ENCODE measurements at places on chromosomes 16 and 17. TPM values are rescaled to one million over a fixed set of nuclear protein-coding genes. Genes with fewer than 3 reads are reported as not detected.

DNA sequence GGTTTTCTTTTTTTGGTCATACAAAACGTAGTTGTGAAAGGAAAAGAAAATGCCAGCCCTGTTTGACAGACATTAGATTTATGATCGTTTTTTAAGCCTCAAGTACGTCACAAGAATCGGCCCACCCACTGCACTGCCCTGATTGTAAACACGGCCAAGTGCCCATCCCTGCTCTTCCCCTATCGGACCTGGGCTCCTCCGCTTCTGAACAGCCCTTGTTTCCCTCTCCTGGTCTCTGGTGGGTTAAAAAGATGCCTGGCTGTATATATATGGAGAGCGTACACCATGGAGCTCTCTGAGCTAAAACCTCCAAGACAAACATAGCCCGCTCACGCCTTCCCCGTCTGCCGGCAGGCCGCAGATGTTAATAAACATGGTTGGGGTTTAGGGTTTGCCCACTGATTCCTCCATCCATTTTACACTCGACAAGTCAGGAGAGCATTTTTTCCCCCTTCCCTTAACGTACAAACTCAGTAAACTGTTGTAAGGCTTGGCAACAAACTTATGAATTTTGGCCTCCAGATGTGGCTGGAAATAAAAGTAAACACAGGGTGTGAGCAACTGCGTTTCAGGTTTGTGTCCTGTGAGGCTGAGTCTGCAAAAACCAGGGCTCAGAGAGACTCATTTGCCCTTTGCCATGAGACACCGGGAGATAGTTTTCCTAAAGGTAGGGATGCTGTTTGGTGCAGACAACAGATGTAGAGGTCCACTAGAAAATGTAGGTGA, 325.9 kb downstream of the SOX9 start:
- H3K27ac ChIP-seq = no peak overlapping the region
- peaks cover 4% of the 10 kb centered on the region for H3K36me3 ChIP-seq
- no peak overlapping the region for H3K4me3 ChIP-seq
- peaks cover 29% of the 10 kb centered on the region for H3K4me1 ChIP-seq
- no peak for DNase-seq

PRPF8 gene
- total RNA-seq = 378 TPM

DNA sequence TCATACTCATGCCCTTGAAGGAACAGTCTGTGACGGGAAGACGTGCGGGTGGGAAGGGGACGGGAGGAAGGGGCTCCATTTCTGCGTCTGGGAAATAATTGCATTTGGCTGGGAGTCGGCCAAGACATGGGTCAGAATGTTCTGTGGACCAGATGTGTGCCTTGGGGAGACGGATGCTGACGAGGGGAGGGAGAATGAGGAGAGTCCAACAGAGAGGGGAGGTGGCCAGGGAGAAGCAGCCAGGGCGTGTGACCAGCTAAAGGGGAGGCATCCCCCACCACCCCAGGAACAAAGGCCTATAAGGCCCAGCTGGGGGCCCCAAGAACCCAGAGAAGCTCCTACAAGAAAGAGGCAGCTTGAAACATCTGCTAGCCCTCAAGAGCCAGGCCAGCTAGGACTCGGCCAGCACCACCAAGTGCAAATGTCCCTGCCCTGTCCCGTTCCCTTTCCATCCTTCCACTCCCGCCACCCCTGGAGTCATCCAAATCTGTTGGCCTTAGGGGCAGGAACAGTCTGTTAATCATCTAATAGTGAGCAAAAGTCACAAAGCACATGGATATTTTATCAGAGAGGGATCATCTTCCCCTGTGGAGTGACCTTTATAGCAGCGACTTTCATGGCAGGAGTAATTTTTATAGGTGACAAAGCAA, 42.5 kb upstream of the BCO1 start:
- DNase-seq = no peak
- H3K36me3 ChIP-seq = no peaks in the 10 kb centered on the region
- H3K4me3 ChIP-seq = no peak overlapping the region
- no peaks in the 10 kb centered on the region for H3K4me1 ChIP-seq

- H3K36me3 ChIP-seq = peaks cover 31% of the 10 kb centered on the region
- peaks cover 6% of the 10 kb centered on the region for H3K4me1 ChIP-seq
- no peak overlapping the region for H3K4me3 ChIP-seq
- H3K27me3 ChIP-seq = no peaks in the 10 kb centered on the region
- DNase-seq = no peak
Observed at GRCh38 chr16:29688172-29688571, 9.2 kb downstream of the QPRT start.

GRCh38 chr16:88357317-88358022, 25.3 kb upstream of the ZNF469 start:
- no peaks in the 10 kb centered on the region for H3K36me3 ChIP-seq
- no peak for DNase-seq
- H3K27me3 ChIP-seq = peaks cover 19% of the 10 kb centered on the region
- H3K4me1 ChIP-seq = no peaks in the 10 kb centered on the region

ZFP3 gene
- total RNA-seq = 1.3 TPM

- no peak for DNase-seq
- H3K36me3 ChIP-seq = no peaks in the 10 kb centered on the region
- no peaks in the 10 kb centered on the region for H3K4me1 ChIP-seq
Observed at GRCh38 chr16:10852948-10853347, 24.1 kb upstream of the CIITA start.

KRTAP1-5 gene
- total RNA-seq = not detected

- H3K36me3 ChIP-seq = peaks cover 10% of the 10 kb centered on the region
- peak; percentile 46 for DNase-seq
- H3K4me3 ChIP-seq = no peak overlapping the region
- peak overlapping the region; percentile 29 for H3K27ac ChIP-seq
- H3K27me3 ChIP-seq = no peaks in the 10 kb centered on the region
Observed at GRCh38 chr17:4980644-4981216, 6.7 kb downstream of the CAMTA2 start.

MYL4 gene
- 1.1 TPM for total RNA-seq

TBC1D16 gene
- total RNA-seq = 87.9 TPM

- no peaks in the 10 kb centered on the region for H3K4me1 ChIP-seq
- H3K4me3 ChIP-seq = no peak overlapping the region
- no peak for DNase-seq
Observed at GRCh38 chr17:4276514-4276913, 12.7 kb upstream of the ANKFY1 start.

TEKT5 gene
- total RNA-seq = 0.29 TPM

DNA sequence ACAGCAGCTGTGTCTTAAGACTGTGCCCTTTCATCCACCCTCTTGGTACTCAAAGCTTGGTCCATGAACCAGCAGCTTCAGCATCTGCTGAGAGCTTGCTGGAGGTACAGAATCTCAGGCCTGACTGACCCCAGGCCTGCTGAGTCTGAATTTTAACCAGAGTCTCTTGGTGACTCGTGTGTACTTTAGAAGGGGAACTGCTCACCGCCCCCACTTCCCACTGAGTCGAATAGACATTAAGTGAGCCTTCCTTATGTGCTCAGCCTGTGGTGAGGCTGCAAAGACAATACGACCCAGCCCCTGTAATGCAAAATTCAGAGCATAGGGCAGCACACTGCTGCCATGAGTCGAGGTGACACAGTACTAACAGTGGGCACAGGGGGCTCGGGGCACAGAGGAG, 662.8 kb downstream of the WWOX start:
- H3K4me3 ChIP-seq = no peak overlapping the region
- no peak overlapping the region for H3K27ac ChIP-seq
- H3K36me3 ChIP-seq = no peaks in the 10 kb centered on the region

CLEC10A gene
- total RNA-seq = not detected

- H3K36me3 ChIP-seq = peaks cover 12% of the 10 kb centered on the region
- no peak for DNase-seq
- H3K4me3 ChIP-seq = no peak overlapping the region
- H3K27me3 ChIP-seq = no peaks in the 10 kb centered on the region
- no peak overlapping the region for H3K27ac ChIP-seq
Observed at GRCh38 chr17:39678340-39679116, 9.3 kb downstream of the PGAP3 start.

AIPL1 gene
- total RNA-seq = not detected

CRYM gene
- total RNA-seq = 10.5 TPM

DNA sequence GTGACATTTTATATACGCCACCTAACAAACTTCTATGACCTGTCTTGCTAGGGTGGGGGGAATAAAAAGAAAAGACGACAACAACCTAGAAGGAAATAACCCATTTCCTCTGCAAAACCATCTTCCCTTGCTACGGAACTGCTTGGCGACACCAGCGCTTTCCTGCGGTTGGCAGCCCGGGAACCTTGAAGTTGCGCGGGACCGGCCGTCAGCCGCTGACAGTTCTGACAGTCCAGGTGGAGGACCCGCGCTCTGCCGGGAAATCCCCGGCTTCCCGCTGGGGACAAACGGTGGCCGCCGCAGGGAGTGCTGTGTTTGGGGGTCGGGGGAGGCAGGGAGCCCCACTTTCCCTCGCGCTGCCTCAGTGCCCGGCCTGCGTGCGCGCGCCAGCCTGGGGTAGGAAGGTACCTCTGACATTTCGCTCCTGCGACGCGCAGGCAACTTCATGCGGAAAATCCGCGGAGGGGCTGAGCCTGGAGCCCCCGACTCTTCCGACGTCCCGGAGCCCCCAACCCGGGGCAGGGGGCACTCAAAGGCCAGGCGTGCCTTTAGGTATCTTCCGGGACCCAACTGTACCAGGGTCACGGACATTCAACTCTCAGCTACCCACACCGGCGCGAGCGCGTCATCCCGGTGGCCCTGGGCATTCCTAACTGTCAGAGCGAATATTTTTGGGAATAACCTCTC, 516 bp downstream of the SLC16A6 start:
- H3K27ac ChIP-seq = peak overlapping the region; percentile 15
- H3K27me3 ChIP-seq = peaks cover 63% of the 10 kb centered on the region
- DNase-seq = peak; percentile 16

HSD17B1 gene
- total RNA-seq = 1.4 TPM

GRCh38 chr16:47475786-47476185, 14.7 kb downstream of the PHKB start:
- no peak for DNase-seq
- H3K4me3 ChIP-seq = no peak overlapping the region
- no peaks in the 10 kb centered on the region for H3K4me1 ChIP-seq
- peaks cover 3% of the 10 kb centered on the region for H3K36me3 ChIP-seq
- no peaks in the 10 kb centered on the region for H3K27me3 ChIP-seq
- H3K27ac ChIP-seq = no peak overlapping the region

ZNF385C gene
- 2.7 TPM for total RNA-seq

CCL8 gene
- not detected for total RNA-seq

DNA sequence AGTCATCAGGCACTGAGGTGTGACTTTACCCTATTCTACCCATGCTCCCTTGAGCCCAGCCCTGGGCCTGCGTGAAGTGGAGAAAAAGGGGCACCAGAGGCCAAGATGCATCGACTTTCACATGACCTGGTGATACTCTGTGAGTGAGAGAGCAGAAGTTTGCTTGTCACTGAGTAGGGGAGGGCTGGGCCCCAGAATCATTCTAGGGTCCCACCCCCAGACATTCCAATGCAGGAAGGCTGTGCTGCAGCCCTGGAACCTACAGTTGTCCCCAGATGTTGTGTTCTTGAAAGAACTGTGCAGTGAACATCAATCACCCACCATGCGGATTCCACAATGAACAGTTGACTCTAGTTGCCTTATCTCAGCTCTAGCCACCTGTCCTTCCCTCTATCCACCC, 6.2 kb upstream of the RMI2 start:
- no peak overlapping the region for H3K4me3 ChIP-seq
- no peak overlapping the region for H3K27ac ChIP-seq
- H3K4me1 ChIP-seq = no peaks in the 10 kb centered on the region

ITGB3 gene
- not detected for total RNA-seq

Data from progenitor cell of endocrine pancreas (in vitro differentiated cells).